ACHN (cell line): ENCODE measurements at places on chromosomes 11 and 22.

DNA sequence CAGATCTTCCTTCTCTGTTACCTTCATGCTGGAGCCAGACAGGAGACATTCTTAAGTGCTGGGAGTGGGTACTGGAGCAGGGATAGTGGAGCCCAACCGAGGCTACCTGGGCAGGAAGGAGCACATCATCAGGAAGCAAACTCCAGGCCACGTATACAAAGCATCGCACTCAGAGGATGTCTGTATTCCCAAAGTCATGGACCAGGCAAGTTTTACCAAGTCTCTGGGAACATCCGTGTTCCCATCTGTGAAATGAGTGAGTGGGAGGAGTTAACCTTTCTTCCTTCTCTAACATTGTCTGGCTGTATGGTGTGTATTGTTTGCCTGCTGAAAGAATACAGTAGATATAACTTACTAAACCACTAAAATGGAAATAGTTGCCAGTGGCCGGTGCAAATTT lies 175.0 kb upstream of the TMEM45B start:
- no peak for DNase-seq

DNA sequence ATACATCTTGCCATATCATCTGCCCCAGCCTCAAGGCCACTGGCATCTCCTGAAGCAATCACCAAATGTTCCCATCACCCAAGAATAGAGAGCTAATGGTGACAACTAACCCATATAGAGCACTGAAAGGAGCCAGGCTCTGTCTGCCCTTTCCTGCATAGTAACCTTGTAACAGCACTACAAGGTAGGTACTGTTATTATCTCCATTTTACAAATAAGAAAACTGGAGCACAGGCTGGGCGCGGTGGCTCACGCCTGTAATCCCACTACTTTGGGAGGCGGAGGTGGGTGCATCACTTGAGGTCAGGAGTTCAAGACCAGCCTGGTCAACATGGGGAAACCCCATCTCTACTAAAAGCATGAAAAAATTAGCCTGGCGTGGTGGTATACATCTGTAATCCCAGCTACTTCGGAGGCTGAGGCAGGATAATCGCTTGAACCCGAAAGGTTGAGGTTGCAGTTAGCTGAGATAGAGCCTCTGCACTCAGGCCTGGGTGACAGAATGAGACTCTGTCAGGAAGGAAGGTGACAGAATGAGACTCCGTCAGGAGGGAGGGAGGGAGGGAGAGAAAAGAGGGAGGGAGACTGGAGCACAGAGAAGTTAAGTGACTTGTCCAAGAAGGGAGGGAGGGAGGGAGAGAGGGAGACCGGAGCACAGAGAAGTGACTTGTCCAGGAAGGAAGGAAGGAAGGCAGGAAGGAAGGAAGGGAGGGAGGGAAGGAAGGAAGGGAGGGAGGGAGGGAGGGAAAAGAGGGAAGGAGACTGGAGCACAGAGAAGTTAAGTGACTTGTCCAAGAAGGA lies 2.2 kb downstream of the SLC35F2 start:
- DNase-seq: no peak

DNA sequence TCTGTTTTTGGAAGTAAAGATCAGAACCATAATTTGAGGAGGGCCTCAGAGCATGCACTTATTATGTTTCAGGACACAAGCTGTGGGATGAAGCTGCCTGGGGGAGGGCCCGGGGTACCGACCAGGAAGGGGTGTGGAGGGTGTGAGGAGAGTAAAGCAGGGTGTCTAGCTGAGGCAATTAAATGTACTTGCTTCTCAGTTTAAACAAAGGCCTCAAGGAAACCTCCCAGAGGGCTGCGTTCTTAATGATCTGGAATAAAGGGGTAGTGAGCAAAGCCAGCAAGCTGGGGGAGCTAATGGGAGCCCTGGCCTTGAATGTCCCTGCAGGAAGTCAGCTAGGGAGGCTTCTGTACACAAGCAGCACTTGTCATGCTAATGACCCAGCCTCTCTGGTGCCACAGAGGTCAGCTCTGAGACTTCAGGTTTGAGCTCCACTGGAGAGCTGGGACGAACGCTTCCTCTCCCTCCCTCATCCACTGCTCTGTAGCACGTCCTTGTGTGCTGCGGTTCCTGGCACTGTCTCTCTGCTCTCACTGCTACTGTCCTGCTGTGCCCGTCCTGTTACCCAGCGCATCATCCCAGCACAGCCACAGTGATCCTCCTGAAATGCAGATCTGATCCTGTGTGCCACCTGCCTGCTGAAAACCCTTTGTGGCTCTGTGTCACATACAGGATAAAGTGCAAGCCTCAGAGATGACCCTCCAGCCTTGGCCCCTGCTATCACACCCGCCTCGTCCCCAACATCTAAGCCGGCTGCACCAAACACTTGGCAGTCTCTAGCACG lies 159.7 kb downstream of the DBX1 start:
- no peak for DNase-seq

DNA sequence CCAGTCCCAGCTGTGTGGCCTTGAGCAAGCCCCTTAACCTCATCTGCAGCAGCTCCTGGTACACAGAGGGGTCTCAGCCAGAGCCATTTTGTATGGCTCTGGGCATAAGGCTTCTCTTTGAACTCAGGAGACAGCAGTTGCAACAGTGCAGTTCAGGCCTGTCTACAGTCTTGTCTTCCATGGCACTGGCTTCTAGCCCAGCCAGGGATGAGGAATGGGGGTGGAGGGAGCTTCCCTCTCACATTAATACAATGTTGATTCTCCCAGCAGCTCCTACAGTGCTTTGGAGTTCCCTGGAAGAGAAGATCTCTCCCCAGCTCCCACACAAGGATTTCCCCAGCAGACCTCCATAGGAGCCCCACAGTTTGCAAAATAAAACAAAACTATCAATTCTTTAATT lies 350.2 kb downstream of the BUD13 start:
- no peak for DNase-seq

DNA sequence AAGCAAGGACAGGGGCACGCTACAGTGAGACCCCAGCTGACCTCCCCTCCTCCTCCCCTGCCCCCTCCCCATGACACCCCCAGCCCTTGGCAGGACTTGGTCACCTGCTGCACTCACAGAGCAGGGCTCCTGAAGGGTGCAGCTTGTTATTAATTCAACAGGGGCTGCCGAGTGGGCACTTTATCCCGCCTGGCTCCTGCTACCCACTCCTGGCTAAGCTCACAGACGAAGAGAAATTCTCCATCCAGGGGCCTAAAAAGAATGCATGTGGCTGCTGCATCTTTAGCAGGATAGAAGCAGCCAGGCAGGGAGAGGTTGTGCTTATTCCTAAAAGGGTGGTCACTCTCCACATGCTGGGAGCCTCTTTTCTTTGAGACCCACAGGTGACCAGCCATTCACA lies 40.3 kb downstream of the GALNT18 start:
- DNase-seq: no peak

DNA sequence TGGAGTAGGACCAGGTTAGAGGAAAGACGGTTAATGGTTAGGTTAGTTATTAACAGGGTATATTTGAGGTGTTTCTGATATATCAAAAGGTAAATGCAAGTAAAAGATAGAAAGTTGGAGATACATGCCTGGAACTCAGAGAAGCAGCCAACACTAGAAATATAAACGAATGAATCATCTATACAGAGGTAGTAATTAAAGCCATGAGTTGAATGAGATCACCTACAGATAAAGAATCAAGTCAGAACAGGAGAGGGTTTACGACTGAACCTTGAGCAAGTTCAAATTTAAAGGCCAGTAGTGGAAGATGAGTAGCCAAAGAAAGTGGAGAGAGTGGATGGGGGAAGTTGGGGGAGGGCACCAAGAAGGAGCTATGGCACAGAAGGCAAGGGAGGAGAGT lies 73.9 kb downstream of the SPON1 start:
- DNase-seq: no peak

GRCh38 chr22:18096823-18097222 lies 13.8 kb upstream of the TUBA8 start:
- no peak for DNase-seq

DNA sequence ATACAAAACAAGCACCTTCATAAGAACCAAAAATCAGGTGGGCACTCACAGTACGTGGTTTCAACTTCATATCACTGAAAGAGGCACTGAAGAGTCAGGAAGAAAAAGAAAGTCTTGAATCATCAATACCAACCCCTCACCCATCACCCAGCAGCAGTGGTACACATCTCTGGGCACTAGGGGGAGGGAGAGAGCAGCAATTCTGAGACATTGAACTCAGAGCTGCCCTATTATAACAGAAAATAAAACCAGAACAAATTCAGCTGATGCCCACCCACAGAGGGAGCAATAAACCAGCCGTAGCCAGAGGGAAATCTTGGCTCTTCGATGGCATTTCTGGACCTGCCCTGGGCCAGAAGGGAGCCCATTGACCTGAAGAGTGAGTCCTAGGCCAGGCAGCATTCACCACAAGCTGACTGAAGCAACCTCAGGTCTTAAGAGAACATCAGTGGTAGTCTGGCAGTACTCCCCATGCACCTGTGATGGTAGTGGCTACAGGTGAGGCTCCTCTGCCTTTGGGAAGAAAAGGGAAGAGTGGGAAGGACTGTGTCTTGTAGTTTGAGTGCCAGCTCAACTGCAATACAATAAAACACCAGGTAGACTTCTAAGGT lies 42.2 kb upstream of the FAM181B start:
- DNase-seq: peak; percentile 58

GRCh38 chr11:73752216-73752867 lies 8.5 kb downstream of the RAB6A start:
- no peak for DNase-seq

GRCh38 chr11:98835335-98835734 lies 185.4 kb upstream of the CNTN5 start:
- DNase-seq: no peak

DNA sequence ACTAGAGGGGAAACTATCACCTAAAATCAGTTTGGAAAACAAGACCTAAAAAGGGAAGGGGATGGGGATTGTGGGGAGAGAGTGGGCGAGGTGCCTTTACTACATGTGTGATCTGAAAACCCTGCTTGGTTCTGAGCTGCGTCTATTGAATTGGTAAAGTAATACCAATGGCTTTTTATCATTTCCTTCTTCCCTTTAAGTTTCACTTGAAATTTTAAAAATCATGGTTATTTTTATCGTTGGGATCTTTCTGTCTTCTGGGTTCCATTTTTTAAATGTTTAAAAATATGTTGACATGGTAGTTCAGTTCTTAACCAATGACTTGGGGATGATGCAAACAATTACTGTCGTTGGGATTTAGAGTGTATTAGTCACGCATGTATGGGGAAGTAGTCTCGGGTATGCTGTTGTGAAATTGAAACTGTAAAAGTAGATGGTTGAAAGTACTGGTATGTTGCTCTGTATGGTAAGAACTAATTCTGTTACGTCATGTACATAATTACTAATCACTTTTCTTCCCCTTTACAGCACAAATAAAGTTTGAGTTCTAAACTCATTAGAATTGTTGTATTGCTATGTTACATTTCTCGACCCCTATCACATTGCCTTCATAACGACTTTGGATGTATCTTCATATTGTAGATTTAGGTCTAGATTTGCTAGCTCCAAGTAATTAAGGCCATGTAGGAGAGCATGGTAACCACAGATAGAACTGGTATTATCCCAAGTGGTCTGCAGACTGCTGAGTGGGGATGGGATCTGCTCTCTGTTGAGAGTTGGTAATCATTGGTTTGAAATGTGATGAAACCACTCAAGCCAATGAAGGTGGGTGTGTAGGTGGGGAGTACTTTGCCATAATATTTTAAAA lies 3.6 kb downstream of the NEAT1 start:
- DNase-seq: peak; percentile 42

GRCh38 chr11:62548545-62549335 lies 2.1 kb upstream of the AHNAK start:
- DNase-seq: no peak

- no peak for DNase-seq
These were observed 549.4 kb upstream of the API5 start for GRCh38 chr11:42762348-42762747.

GRCh38 chr22:48894804-48895250 lies 932.8 kb downstream of the BRD1 start:
- no peak for DNase-seq

DNA sequence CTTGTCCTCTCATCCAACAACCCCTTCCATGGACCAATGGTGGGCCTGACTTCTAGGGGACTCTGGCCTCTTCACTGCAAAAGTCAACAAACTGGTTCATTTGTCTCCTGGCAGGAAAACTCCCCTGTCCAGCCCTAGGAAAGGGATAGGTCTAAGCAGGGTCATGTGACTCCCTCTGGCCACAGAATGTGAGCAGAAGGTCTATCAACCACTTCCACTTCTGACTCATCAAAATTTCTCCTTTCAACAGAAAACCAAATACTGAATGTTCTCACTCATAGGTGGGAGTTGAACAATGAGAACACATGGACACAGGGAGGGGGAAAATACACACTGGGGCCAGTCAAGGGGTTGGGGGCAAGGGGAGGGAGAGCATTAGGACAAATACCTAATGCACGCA lies 1.3 kb upstream of the ISX start:
- peak; percentile 34 for DNase-seq

DNA sequence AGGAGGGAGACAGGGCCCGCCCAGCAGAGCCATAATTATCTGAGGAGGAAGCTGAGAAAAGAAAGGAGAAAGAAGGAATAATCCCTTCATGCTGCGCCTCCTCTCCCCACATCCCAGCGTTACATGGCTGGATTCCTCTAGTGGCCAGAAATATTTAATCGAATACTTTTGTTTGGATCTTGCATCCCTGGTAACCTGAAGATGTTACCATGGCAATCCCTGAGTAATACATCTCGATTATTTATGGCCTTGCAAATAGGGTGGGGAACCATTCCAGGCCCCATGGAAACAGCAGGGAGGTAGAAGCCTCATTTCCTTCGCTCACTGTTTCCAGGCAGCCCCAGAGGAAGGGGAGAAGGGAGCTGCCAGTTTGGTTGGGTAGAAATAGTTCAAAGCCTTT lies 357.7 kb downstream of the BUD13 start:
- DNase-seq: no peak

GRCh38 chr11:45155058-45155551 lies 8.7 kb downstream of the PRDM11 start:
- DNase-seq: no peak

DNA sequence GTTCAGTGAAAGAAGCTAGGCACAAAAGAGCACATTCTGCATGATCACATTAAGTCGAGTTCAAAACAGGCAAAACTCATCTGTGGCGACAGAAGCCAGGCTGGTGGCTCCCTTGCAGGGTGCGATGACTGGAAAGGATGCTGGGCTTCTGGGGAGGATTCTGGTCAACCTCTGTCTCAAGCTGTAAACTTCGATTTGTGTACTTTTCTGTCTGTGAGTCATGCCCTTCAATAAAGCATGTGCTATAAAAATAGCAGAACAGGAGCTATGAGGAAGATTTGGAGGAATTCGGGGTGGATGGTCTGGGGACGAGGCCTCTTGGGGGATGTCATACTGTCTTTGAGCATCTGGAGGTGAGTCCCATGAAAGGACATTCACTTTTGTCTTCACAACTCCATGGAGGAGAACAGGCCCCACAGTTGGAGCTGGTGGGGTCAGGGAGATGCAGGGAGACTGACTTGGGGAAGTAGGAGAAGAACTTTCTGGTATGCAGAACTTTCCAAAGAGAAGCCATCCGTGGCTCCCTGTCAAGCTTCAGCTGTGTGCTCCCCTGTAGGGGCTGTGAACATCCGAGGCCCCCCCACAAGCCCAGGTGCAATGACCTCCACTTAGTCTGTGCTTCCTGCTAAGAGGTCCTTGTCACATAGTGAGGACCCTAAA lies 77.8 kb upstream of the LINC01488 start:
- DNase-seq: no peak

- DNase-seq: no peak
These were observed 139.5 kb downstream of the CTTN start for GRCh38 chr11:70537576-70538571.

GRCh38 chr11:131762346-131763110 lies 392.1 kb downstream of the NTM start:
- DNase-seq: no peak

GRCh38 chr11:65867284-65868071 lies 5.1 kb downstream of the EFEMP2 start:
- DNase-seq: no peak

- DNase-seq: no peak
These were observed 29.2 kb downstream of the GRAMD4 start for GRCh38 chr22:46649141-46650077.
